ENCODE measurements at places on chromosomes 1 and 21.
A peak's percentile ranks its signal among the peaks of the same experiment; 100 is the strongest.

DNA sequence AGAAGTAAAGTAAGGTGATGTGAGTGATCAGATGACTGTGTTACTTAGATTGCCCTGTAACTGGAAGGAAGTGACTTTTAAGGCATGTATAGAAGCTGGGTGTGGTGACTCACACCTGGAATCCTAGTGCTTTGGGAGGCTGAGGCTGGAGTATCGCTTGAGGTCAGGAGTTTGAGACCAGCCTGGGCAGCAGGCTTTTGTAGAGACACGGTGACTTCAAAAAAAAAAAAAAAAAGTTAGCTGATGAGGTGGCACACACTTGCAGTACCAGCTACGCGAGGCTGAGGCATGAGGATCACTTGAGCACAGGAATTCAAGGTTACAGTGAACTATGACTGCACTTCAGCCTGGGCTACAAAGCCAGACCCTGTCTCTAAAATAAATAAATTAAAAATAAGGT, 2.3 kb upstream of the USP16 start:
- no peak for DNase-seq

GRCh38 chr1:117657031-117657430, 51.2 kb downstream of the TENT5C start:
- DNase-seq: no peak

GRCh38 chr1:203663294-203663693, 36.7 kb downstream of the ATP2B4 start:
- no peak for DNase-seq

DNA sequence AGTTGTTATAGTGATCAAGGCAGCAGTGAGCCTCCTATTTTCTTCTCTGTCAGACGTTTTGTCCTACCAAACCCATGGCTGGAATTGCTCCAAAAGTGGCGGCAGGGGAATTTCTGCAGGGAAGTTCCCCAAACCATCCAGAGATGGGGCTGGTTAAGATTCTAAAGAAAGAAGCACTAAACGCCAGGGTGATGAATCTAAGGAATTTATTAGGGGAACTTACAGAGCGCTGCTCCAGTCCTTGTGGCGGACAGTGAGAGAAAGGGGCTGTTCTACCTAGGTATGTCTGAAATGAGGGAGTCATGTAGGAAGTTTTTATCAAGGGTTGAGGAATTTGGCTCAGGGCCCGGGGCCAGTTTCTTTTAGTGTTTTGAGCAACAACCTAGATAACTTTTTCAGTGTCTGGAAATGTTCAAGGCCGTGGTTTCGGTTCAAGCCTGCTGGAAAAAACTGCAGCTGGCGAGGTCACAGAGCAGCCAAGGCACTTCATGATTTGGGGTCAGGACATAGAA, 222.4 kb upstream of the B3GALT2 start:
- DNase-seq: no peak

- no peak for DNase-seq
Measured at GRCh38 chr1:87799451-87799850, 470.8 kb downstream of the LMO4 start.

GRCh38 chr1:215087603-215088002, 5.1 kb downstream of the KCNK2 start:
- DNase-seq: no peak

DNA sequence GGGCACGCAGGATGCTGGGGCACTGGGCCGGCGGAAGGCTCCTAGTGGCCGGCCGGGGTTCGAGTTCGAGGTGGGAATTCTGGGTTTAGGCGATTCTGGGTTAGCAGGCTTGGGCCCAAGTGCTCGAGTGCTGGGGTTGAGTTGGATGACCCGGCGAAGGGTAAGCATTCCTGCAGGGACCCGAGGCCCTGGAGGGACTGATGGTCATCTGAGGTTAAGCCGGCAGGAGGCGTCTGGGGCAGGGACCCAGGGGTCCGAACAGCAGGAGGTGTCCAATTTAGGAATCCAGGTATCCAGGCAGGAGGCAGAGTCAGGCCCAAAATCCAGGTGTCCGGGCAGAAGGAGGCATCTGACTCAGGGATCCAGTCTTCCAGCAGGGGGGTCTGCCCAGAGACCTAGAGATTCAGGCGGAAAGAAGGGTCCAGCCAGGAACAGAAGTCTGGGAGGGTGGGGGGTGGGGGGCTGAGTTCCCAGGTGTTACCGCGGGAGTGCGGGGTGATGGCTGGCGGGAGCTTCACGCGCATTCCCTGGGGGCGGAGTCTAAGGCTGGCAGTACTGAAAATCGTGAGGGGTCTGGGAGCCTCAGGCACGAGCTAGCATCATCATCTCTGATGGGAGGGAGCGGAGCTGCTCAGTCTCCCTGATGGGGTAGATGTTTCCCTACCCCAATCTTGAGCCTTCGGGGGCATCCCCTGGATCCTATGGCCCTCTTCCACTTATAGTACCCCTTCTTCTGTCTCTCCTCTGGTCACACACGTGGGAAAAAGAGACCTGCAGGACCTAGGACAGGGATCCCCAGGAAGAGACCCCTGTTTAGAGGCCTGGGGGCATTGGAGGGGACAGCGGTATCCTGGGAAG, 585 bp downstream of the GPR3 start:
- no peak for DNase-seq

GRCh38 chr1:116420417-116421200, 47.6 kb downstream of the ATP1A1 start:
- DNase-seq: no peak

DNA sequence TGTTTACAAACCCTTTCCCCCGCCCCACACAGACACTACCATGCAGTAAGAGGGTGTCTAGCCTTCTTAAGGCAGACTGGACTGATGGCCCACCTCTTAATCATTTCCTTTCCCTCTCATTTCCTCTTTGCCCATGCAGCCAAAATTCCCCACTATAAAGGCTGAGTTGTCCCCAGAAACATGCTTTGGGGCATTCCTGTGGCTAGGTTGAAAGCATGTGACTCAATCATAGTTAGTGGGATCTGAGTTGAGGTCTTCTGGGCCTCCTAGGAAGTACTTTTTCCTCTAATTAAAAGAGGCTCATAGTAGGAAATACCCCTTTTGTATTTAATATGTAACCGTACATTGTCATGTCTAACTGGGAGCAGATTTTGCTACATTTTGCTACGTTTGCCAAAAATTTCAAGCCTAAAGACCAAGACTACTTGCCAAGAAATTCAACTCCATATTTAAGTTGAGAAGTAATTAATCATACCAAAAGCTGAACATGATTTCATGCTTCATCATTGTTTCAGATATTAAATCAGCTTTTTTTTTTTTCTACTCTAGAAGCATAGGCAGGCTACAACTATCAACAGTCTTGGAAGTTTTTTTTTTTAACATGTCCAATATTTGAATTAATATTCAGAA, 174.7 kb downstream of the ADGRL4 start:
- DNase-seq: no peak

DNA sequence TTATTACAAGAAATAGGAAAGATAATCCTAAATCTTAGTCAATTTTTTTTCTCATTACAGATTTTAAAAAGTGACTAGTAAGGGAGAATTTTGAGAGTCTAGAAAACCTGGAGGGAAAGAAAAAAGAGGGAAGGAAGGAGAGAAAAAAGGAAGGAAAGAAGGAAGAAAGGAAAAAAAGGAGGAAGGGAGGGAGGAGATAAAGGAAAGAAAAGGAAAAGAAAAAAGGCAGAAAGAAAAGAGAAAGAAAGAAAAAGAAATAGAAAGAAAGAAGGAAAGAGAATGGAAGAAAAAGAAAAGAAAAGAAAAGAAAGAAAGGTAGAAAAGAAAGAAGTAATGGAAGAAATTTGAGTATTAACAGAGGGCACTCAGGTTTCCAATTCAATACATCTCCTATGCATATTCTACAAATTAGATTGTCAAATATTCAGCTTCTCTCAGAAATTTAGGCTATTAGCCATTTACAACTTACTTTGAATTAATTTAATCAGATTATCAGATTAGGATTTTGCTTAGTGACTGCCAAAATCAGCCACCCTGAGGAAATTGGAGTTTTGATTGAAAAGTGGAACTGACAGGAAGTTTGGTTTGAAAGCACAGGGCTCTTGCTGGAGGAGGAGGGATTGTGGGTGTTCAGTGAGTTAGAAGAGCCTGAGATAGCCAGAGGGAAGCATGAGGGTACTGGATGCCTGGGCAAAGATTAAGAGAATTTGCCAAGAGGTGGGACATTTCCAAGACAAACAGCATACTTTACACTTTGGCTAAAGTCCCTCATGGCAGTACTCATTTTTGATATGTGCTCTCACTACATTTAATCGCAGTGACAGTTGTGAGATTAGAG, 677.8 kb downstream of the USP25 start:
- no peak for DNase-seq

GRCh38 chr1:17458794-17459193, 19.3 kb upstream of the RCC2 start:
- DNase-seq: no peak

GRCh38 chr21:45033791-45034555, 40.4 kb upstream of the ADARB1 start:
- no peak for DNase-seq

DNA sequence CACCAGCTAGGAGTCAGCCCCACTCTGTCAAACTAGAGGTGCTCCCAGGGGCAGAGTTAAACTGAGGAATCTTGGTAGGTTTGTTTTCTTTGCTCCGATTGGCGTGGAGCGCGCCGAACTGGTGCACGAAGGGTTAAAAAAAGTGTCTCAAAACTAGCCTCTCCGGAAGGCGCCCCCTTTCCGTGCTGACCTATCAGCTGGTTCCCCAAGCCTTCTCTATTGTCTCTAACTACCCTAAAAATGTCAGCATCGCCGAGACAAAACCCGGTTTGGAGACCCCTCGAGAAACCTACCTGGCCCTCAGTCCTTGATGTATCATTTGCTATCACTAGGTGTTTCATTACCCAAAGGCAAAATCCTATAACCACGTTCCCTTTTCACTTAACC, 2.2 kb downstream of the TGFB2 start:
- no peak for DNase-seq

DNA sequence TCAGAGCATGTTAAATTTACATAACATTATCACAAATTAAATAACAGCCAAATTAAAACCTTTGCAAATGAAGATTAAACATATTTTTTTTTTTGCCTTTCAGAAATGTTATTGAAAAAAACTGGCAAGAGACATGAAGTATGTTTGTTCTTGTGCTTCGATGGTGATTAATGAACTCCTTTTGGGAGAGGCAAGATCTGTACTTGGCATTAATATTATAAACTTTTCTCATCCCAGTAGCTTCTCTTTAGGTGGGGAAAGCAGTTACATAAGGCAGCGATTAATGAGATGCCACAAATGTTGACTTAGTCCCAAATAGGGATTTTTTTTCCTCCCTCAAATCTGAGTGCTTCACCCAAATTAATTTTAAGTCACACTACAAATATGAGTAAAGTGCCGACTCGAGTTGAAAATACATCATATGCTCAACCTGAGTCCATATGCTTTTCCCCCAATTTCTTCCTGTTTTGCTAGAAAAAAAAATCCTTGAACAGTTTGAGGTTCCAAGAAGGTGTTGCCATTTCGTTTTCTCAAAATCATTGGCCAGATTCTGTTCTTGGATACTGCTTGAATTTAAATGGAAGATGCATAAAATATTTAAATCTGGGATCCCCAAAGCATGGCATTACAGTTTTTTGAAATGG, 294.5 kb downstream of the VAV3 start:
- DNase-seq: no peak

DNA sequence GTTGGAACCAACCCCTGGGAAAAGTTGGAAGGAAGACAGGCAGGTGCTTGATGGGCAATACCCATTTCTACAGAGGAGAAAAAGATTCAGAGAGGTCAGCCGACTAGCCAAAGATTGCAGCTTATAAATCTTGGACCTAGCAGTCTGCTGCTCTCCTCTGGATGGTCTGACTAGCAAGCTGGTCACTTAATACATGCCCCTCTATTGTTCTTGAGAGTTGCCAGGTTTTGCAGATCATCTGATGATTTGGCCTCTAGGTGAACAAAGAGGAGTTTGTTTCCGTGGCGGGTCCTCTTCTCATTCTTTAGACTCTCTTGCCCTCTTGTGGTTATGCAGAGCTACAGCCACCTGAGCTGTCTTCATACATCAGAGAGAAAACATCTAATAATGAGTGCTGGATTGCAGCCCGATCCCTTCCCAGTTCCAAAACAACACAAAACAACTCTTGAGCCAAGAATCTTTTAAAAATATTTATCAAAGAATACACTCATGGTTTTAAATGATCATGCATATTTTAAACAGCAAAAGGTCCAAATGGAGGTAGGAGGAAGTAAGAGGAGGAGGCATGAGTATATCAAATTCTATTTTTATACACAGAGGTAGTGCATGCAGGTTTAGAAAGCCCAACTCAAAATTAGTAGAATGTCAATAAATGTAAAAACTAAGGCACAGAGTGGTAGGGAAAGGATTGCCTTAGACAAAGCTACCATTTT, 115.7 kb downstream of the SLC30A10 start:
- no peak for DNase-seq

DNA sequence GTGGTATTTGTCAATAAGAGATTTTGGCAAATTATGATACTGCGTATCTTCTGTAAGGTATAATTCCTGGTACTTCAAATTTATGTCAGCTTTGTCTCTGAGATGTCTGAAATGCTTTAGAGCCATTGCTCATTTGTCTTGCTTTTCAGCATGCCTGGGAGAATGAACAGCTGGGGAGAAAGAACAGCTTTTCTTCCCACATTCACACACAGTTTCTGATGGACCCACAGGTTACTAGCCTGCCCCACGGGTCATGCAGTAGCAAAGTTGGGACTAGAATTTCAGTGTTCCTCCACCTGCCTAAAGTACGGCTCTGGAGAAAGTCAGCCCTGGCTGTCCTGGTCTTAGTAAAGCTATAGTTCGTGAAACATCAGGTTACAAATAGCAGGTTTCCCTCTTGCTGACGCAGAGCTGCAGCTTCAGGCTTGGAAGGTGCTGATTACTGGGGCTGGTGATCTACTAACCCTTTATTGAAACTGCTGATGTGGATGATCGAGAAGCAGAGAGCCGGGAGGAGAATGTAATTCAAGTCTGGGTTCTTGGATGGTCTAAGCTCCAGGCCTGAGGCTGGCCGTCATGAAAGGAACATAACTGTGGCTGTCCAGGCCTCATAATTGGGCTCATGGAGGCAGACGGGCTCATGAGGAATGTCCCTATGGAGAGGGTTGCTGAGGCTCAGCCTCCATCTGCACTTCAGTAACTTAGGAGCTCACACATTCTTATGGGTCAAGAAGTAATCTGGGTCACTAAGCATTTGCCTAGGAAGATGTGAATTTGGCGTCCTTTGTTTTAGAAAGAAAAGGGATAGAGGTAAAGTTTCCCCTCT, 12.4 kb downstream of the GALNT2 start:
- DNase-seq: no peak

GRCh38 chr1:156750191-156750672, 1.2 kb downstream of the HDGF start:
- DNase-seq: peak; percentile 39

GRCh38 chr1:243441601-243442000, 185.8 kb downstream of the SDCCAG8 start:
- DNase-seq: no peak

DNA sequence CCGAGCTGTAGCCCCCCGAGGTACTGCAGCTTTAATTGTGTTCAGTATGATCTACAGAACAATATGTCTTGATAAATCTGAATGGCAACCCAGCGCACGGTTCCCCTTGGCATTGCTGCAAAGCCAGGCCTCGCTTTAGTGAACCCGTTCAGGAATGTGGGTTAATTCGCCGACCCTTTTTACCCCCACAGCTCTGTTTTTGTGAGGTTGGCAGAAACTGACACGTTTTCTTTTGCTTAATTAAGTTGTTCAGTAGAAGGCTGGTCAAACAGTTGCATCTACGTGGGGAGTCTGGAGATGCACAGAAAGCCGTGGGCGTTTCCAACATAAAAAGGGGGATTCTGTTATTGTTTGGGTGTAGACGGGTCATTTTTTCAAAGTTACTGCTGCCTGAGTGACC, 43.2 kb downstream of the OLIG1 start:
- DNase-seq: no peak

GRCh38 chr1:6118415-6118814, 61.7 kb downstream of the CHD5 start:
- DNase-seq: no peak

GRCh38 chr1:104467590-104467989, 717.9 kb downstream of the AMY1C start:
- DNase-seq: no peak

Data from GF-D8 (cell line).